Peyer's patch (tissue), 4 donors: ENCODE measurements at places on chromosomes 5 and 9.

GRCh38 chr5:123000731-123001130, 35.8 kb downstream of the PPIC start:
- DNase-seq = no peak

GRCh38 chr5:128708841-128709240, 170.8 kb upstream of the FBN2 start:
- no peak for DNase-seq

DNA sequence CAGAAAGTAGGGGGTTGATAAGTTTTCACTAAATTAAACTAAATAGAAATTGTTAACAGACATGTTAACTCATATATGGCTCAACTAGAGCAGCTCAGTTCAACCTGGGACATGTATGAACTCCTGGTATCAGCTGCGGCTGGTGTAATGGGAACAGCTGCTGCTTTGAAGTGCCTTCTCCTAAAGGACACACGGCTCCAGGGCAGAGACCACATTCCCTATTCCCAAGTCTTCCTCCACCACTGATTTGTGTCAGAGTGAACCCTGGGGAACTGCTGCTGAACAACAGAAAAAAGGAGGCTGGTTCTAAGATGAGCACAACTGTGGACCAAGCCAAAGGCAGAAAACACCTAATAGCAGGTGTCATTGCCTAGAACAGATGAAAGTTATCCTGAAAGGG, 71.1 kb downstream of the MAPKAP1 start:
- DNase-seq = no peak

DNA sequence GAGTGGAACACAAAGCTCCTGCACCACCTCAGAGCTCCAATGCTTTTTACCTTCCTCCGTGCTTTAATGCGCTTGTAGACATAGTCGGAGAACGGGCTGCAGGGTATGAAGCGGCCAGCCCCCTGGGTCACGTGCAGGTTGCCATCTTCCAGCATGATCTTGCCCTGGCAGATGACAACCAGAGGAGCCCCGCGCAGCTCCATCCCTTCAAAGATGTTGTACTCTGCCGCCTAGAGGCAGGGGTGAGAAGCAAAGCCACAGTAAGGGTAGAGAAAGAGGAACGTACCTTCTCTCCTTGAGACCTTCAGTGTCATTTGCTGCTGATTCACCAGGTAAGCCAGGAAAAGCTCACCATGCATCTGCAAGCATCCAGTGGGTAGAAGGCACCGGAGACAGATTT, 112.3 kb downstream of the DPYSL3 start:
- no peak for DNase-seq

DNA sequence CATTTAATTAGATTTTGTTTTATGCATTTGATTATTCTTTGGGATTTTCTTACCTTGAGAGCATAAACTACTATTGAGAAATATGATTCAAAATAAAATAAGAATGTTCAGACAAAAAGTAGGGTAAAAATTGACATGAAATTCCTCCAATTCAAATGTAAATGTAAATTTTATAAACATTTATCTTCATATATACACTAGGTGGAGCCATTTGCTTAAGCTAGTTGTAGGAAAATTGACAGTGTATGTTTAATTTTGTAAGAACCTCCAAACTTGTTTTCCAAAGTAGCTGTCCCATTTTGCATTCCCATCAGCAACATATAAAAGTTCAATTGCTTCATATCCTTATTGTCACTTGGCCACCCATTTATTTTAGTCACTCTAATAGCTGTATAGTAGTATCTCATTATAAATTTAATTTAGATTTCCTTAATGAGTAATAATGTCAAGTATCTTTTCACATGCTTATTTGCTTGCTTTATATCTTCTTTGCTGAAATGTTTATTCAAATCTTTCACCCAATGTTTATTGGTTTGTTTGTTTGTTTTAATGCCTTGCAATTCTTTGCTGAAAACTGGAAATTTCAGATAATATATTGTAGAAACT, 37.6 kb upstream of the SLCO6A1 start:
- DNase-seq = no peak

DNA sequence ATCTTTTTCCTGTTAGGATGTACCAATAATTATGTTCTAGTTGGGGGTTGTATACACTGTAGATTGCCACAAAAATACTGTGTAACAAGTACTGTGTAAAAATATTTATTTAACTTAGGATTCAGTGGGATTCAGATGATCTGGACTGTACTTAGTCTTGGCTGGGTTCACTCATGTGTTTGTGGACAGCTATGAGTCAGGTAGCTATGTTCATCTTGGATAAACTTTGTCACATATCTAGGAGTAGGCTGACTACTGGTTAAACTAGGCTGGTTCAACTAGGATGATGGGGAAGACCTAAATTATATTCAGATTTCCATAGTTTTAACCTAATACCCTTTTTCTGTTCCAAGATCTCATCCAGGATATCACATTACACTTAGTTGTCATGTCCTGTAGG, 32.1 kb upstream of the TNFSF15 start:
- DNase-seq = no peak

DNA sequence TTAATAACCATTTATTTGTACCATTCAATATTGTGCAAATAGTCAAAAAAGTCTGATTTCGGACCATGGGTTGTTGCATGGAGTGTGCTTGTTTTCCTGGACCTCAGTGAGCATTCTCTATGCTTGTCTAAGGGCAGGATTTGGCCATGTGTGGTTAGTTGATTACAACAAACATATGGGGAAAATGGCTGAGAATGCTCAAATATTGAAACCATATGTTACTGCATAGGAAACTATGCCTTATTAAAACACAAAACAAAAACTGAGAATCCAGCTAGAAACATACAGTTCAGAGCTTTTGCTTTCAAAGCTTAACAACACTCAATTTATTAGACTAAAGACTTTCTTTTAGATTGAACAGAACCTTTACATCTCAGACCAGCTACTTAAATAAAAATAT, 928.3 kb downstream of the NR2F1-AS1 start:
- DNase-seq = no peak

GRCh38 chr5:26295541-26295940, 742.8 kb downstream of the CDH9 start:
- no peak for DNase-seq

- DNase-seq = no peak
These were observed 5.9 kb downstream of the LSM11 start for GRCh38 chr5:157749462-157749799.

- DNase-seq = no peak
These were observed 118.2 kb upstream of the HMHB1 start for GRCh38 chr5:143693651-143694252.

GRCh38 chr9:69076550-69076949, 41.0 kb downstream of the FXN start:
- no peak for DNase-seq

GRCh38 chr5:116375926-116376325, 198.7 kb downstream of the SEMA6A start:
- DNase-seq = no peak

DNA sequence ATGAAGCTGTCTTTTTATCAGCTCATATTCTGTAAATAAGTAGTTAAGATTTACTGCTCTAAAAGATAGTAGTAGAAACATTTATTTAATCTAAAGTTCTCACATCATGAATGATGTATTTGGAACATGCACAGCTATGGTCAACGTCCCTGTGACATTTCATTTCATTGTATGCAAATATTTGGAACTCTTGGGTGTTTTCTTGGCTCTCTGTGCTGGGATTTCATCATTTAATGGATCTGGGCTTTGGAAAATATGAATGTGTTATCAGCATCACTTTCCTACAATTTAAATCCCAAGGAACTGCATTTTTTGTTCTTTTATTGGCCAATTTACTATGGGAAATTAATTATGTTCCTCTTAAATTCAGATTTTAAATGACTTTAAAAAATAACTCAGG, 462.9 kb downstream of the SEMA5A start:
- DNase-seq = no peak

DNA sequence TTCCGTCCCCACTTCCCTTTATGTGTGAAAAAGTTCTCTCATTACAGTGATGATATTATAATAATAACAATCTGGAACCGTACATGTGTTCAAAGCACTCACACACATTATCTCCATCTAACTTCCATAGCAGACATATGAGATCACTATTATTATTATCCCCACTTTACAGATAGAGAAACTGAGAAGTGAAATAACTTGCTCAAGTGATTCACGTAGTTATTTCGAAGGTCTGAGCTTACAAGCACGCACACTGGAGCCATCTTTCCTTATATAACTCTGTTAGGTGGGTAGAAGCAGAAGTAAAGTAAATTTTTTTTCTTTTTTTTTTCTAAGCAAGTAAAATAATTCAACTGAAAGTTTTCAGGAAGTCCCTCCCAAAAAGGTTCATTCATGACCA, 62.9 kb upstream of the PTGER4 start:
- no peak for DNase-seq

GRCh38 chr5:43753069-43753468, 150.1 kb downstream of the NNT start:
- no peak for DNase-seq

DNA sequence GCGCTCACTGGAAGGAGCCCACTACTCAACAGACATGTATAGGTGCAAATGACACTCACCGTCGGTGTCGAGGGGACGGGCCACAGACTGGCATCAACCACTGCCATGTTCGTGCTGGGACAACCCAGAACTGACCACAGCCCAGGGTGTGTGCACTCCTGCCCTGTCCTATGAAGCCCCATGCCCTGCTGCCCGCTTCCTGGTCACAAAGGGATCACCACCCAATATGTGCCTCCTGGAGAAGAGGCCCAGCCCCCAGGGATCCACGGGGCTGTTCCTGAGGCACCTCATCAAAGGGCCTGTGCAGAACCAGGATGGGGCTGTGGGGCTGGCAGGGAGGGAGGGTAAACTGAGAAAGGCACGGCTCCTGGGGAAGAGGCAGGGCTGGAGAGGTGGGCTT, 43.1 kb downstream of the PRRT1B start:
- DNase-seq = peak; percentile 37
